ENCODE measurements at places on chromosomes 2 and 18.
A peak's percentile ranks its signal among the peaks of the same experiment; 100 is the strongest.

DNA sequence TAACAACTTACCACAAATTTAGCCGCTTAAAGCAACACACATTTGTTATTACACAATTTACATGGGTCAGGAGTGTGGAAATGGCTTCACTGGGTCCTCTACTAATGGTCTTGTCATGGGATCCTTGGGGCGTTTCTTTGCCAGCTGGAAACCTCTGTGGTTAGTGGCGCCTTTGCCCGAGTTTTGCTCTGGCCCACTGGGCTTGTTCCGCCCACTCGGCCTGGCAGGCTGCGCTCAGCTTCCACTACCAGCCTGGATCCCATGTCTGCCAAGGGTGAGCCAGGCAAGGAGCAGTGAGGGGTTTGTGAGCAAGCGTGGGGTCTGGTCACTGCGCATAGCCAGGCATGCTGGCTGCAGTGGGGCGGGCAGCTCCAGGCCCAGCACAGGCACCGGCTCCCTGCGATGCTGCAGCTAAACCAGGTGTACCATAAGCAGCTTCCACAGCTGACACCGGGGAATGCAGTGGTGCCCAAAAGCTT is 16.2 kb upstream of the MBD2 start:
- no peak for DNase-seq

DNA sequence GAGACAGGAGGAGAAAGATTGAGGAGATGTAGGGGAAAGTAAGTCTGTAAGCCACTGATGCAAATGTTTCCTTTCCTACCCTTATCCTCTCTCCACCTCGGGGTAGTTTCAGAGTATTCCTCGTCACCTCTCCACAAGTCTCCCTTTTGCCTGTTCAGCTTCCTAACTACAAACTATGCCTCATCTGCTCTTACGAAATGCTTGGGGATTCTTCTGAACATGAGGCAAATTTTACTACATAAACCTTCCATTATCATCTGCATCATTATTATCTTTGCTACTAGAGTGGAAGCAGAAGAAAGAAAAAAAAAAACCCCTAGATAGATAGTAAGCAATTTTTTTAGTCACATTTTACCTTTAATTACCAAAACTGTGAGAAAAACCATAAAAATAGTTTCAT is 43.1 kb upstream of the CWC22 start:
- DNase-seq, result no peak

GRCh38 chr18:45554389-45554737 is 60.9 kb upstream of the SLC14A2 start:
- no peak for DNase-seq

DNA sequence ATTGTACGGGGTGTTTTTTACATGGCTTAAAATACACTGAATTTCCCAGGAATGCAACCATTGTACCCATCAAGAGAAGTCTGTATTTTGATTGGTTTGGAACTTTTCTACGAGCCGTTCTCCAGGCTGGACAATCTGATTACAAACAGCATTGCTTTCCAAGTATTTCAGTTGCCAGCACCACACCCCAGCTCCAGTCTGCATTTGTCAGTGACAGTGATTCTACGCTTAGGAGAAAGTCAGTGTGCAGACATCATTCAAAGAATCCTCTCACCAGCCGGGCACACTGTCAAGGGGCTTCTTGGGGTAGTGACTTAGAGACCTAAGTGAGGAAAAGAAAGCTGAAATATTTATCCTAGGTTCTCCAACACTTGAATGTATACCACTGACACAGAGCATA is 194.1 kb downstream of the ANAPC1 start:
- DNase-seq, result no peak

DNA sequence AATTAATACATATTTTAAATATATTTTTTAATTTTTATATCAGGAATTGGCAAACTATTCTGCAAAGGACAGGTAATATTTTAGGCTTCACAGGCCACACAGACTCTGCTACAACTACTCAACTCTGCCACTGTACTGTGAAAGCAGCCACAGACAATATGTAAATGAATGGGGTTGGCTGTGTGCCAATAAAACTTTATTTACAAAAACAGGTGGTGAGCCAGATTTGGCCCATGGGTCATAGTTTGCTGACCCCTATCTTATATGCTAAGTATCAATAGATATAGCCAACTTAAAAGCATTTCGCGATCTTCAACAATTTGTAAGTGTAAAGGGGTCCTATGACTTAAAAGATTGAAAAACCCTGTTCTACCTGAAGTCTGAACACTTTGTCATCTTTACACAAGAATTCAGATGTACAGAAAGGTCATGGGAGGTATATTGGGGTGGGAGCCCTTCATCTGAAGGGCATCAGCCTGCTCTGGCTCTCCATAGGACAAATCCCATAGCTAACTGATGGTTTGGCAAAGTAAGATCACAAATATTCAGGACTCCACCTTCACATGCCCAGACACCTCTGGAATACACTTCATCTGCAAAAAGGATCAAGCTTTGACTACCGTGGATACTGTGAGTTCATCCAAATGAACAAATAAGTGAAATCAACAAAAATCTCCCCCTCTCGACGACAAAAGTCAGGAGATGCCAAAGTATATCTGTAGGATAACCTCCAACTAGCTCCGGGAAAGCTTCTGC is 65.9 kb downstream of the C1D start:
- no peak for DNase-seq

- no peak for DNase-seq
Measured at GRCh38 chr2:197075754-197076337, 149.3 kb upstream of the PGAP1 start.

DNA sequence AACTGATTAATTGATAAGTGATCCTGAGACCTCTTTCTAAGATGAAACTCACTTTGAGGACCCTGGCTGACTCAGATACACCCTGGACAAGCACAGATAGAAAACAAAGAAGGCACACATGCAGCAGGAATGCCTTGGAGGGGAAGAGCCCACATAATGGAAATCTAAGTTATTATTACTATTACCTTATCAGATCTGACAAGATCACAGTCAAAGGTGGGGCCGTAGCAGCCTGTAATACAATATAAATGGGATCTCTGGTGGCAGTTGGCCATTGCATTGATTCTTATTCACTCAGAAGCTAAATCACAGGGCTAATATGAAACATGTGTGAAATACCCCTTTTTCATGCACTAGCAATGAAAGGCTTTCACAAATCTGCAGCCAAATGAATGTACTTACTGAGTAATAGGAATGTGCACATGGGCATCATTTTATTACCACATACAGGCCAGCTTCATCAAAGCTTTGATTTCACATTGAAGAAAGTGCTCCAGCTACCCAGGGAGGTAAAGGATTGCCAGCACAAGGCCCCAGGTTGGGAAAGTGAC is 84.0 kb downstream of the ZBTB7C start:
- no peak for DNase-seq

- peak; percentile 64 for DNase-seq
Measured at GRCh38 chr2:44937688-44938240, 3.7 kb upstream of the SIX3 start.
